ENCODE measurements at places on chromosomes 3 and 15.

DNA sequence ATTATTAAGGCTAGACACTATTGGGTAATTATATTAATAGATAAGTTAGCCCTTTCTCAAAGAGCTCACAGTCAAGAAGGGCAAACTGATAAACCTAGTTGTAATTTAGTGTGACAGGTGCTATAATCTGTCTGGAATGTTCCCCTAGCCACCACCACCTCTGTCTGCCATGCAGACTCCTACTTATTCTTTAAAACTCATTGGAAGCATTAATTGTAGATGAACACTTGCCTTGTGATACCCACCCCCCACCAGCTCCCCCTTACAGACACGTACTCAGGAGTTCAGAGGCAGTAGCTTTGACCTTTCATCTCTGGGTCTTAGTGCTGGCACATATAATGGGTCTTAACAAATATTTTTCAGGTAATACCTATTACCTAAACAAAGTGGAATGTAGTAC, 195.9 kb downstream of the TP63 start:
- DNase-seq = no peak

GRCh38 chr3:169173231-169173630, 490.3 kb downstream of the MECOM start:
- no peak for DNase-seq

DNA sequence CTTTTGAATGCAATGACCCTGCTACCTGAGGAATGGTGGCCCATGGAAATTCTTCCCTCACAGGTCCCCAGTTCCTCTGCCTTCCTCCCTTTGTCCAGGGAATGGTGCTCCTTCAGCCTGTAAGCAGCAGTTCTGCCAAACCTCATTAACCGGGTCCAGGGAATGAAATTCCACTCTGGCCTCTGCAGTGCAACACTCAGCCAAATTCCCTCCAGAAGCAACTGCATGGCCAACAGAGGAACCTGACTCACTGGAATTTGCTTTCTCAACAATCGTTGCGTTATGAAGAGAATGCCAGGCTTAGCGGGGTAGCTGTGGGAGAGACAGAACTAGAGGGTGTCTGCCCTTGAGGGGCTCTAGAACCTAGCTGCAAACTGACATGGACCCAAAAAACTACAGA, 449.4 kb upstream of the PROK2 start:
- DNase-seq = no peak

DNA sequence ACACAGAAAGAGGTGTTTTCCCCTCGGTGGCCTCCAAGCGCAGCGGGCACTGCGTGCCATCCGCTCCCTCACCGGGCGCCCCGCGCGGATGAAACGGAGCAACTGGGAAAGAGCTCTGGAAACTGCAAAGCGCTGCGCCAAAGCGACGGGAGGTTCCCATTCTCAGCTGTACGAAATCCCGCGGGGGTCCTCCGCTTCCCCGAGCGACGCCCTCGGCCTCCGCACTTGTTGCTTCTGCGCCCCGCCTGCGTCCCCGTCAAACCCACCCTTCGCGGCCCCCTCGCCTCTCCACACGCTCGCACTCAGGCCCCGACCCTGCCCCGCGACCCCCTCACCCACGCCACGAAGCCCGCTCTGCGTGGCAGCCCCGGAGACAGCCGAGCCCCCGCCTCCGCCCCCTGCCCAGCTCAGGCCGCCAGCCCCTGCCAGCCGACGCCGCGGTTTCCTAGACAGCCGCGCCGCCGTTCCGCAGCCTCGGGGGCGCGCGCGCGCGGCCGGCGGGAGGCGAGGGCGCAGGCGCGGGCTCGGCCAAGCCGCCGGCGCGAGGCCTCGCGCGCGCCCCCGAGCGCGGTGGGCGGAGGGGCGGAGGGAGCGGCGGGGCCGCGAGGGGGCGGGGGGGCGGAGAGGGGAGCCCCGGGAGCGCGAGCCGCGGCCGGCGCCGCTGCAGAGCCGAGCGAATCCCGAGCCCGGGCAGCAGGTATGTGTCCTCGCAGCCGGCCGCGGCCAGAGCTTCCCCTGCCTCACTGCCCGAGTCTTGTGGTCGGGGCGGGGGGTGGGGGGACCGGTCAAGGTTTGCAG, at the start of gene TMEM266:
TSS of gene TMEM266 (plus strand) at position 666 of the 798 bp plus-strand sequence. CDS start 74,279 bp downstream, outside the sequence.
- peak; percentile 59 for DNase-seq

GRCh38 chr3:79968418-79968817, 200.6 kb upstream of the ROBO1 start:
- DNase-seq = no peak
